ENCODE measurements at places on chromosomes 3 and 15.

GRCh38 chr15:46151786-46152185, 517.0 kb downstream of the SQOR start:
- DNase-seq = no peak

DNA sequence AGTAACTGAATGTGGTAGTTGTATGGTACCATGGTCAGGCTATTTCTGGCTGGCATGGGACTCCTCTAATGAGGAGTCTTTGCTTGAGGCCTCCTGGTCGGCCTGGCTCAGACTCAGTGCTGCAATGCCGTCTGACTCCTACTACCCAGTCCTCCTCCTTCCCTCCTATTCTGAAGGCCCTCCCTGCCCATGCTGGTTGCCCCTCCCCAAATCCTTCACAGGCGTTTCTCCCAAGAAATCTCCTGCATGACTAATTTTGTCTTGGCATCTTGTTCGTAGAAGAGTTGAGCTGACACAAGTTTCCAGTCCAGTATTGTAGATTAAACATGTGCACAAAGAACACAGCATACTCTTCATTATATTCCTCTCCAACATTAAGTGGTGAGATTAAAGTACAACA, 115.5 kb downstream of the NFKBIZ start:
- DNase-seq = no peak

GRCh38 chr15:47507221-47507985, 209.9 kb upstream of the SEMA6D start:
- no peak for DNase-seq

- peak; percentile 74 for DNase-seq
These were observed 5.2 kb upstream of the CLK3 start for GRCh38 chr15:74610302-74610951.

- DNase-seq = peak; percentile 88
These were observed 395 bp downstream of the ZFAND6 start for GRCh38 chr15:80059786-80060355.

- no peak for DNase-seq
These were observed 119.3 kb downstream of the GLDN start for GRCh38 chr15:51460796-51461195.

- no peak for DNase-seq
These were observed 753 bp downstream of the EPHB1 start for GRCh38 chr3:134795746-134796280.

DNA sequence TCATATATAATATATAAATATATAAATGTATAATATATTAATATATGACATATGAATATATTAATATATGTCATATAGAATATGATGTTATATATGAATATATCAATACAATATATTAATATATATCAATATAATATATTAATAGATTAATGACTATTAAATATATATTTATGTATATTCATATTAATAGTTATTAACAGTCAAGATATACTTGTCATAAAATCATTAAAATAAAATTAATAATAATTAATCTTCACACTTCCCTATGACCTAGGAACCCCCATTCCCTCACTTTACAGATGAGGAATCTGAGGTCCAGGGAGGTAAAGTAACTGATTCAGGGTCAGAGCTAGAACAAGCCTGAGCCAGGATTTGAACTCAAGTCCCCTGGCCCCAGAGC, 70.6 kb upstream of the SLC6A11 start:
- no peak for DNase-seq

DNA sequence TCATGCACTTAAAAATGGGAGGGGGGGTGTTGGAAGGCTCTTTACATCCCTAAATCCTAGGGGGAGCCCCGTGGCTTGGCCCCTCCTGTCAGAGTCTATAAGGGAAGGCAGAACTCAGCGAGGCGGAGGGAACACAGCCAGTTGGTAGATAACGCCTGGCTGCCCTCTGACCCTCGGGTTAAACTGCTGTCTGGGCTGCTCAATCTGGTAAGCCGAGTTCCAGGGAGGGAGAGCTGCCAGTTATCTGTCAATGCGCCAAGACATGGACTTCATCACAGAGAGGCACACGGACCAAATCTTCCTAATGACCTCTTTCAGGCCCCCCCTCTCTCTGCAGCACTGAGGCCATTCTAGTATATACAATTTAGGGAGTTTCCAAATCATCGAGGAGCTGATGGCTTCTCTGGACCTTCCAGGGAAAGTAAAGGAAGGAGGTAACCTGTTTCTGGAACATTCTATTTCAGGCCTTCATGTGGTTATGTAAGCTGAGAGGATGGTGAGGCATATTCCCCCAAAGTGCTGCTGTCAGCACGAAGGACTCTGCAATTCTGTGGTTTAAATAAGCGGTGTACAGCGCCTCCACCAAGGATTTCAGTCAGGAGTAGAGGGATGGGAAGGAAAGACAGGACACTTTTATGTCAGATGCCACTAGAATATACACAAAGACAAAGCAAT, 349.0 kb downstream of the MCTP2 start:
- no peak for DNase-seq

- DNase-seq = no peak
These were observed 184.8 kb downstream of the MECOM start for GRCh38 chr3:169478566-169479313.

- no peak for DNase-seq
These were observed 10.8 kb downstream of the ASB7 start for GRCh38 chr15:100613208-100613607.

- no peak for DNase-seq
These were observed 5.4 kb downstream of the TGFBR2 start for GRCh38 chr3:30611613-30612436.

DNA sequence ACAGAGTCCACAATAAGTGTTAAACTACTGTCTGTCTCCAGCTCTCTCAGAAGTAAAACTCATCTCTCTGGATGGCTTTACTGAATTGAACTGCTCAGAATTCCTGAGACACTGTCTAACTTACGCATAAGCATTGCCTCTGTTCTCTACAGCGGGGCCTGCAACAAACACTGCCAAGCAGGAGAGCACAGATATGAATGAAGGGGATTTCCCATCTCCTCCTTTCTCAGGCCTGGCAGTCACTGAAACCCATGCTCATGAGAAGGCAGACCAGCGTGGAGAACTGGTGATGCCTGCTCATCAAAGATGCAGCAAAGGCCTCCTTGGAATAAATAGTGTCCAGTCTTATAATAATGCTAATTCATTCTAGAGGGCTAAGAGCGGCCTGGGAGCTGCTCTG, 10.3 kb downstream of the RASGRP1 start:
- DNase-seq = no peak

GRCh38 chr15:25445412-25445811, 6.6 kb upstream of the UBE3A start:
- no peak for DNase-seq

DNA sequence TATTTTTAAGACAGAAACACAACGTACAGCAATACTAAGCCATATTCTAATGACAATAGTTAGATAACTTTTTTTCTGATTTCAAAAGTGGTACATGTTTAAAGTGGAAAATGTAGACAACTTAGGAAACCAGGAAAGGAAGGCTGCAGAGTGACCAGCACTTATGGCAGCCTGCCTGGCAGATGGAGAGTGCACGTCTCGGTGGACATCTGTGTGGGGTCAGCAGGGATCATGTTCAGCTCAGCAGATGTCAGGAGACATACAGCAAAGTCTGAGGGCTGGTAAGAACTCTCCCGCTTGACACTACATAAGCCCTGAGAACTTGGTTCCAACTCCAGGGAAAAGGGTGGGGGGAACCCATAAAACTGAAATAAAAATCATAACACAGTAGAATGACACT, 128.6 kb upstream of the ADPGK start:
- DNase-seq = peak; percentile 56

- DNase-seq = no peak
These were observed 14.2 kb upstream of the COLQ start for GRCh38 chr3:15535732-15536131.

DNA sequence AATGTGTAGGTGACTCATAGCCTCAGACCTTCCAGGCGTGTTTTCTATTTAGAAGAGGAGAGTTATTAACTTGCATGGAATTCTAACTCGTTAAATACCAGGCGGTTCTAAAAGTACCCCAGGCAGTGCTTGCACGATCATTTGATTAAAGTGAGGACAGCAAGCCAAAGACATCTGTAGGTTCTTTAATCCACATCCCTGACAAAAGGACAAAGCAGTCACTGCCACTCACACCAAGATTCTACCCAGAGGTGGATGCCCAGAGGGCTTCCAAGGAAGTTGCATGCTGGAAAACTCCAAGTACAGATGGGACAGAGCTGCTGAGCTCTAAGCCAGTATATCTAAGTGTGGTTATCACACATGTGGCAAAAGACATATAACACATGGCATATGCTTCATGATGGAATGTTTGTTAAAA, 372.1 kb downstream of the ROBO2 start:
- no peak for DNase-seq

DNA sequence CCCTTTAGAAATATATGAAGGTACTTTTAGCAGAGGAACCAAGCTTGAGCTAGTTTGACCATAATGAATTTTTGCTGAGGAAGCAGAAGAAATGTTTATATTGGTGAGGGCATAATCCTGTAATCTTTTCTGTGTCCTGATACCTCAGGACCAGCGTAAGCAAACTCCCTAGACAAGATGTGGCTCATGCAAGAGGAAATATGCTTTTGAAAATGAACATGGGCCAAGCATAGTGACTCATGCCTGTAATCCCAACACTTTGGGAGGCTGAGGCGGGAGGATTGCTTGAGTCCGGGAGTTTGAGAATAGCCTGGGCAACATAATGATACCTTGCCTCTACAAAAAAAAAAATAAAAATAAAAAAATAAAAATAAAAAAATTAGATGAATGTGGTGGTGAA, 78.5 kb downstream of the PPARG start:
- DNase-seq = no peak

DNA sequence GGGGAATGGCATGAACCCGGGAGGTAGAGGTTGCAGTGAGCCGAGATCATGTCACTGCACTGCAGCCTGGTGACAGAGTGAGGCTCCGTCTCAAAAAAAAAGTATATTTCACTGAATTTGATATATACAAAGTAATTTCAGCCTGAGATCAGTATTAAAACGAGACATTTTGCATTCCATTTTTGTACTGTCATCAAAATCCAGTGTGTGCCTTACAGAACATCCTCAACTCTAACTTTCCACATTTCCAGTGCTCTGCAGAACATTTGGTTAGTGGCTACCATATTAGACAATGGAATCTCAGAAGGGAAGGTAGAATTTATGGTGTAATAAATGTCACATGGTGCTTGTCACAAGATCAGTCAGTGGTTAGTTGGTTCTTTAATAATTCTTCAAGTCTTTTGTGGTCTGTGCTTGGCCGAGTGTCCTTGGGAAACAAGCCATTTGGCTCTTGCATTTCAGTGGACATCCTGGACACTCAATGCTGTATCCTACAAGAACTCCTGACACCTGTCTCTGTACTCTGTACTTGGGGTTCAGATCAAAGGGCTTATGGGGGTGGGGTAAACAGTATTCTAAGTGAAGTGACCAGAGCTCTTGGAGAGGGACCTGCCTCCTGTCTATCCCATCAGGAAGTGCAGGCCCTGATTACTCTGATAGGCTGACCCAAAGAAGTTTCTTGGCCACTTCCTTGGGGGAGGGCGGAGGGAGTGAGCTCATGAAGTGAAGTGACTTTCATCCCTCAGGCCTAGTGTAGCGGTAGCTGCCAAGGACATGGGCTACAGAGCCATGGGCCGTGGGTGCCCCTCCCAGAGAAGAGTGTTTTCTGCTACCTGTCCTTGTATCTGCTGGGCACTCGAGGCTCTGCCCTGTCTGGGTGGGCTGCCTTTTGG, 3.7 kb downstream of the ACVR2B start:
- DNase-seq = no peak

- DNase-seq = no peak
These were observed 701.3 kb downstream of the EPHA3 start for GRCh38 chr3:89808680-89809197.

- DNase-seq = peak; percentile 57
These were observed 73.7 kb upstream of the TSPAN3 start for GRCh38 chr15:77144492-77145070.

DNA sequence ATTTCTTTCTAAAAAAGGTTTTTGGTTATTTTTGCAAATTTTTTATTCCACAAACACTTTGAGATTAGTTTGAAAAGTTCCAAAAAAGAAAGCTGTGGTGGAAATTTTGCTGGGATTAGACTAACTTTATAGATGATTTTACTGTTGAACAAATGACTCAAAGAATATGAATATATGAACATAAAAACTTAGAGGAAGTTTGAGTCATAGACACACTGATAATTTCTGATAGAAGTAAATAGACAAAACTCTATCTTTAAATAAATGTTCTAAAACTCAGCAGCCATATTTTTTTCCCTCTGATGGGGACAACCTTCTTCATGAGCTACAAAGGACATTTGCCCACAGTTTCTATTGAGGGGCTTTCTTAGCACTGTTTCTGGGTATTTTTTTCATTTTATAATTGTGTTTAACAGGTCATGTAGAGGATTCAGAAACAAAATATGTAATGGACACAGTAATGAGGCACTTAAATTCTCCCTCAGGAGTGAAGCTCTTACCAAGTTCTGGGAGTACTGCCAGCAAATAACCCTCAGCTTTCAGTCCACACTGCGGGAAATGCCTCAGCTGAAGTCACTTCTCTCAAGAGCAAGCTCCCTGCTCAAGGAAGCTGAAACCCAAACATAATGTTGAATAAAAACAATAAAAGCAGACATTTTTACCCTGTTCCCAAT, 157.6 kb downstream of the NFKBIZ start:
- peak; percentile 68 for DNase-seq

Data from muscle of leg (tissue), 16 donors.